ENCODE measurements at places on chromosomes 1 and 21.

- peak; percentile 35 for DNase-seq
These were observed 83.3 kb downstream of the CDC42BPA start for GRCh38 chr1:227234998-227235405.

- no peak for DNase-seq
These were observed 159.3 kb downstream of the TSEN15 start for GRCh38 chr1:184210862-184211261.

- DNase-seq = no peak
These were observed 29.0 kb downstream of the SPATA6 start for GRCh38 chr1:48442864-48443619.

GRCh38 chr21:44063151-44063912 lies 43.9 kb upstream of the PWP2 start:
- DNase-seq = no peak

DNA sequence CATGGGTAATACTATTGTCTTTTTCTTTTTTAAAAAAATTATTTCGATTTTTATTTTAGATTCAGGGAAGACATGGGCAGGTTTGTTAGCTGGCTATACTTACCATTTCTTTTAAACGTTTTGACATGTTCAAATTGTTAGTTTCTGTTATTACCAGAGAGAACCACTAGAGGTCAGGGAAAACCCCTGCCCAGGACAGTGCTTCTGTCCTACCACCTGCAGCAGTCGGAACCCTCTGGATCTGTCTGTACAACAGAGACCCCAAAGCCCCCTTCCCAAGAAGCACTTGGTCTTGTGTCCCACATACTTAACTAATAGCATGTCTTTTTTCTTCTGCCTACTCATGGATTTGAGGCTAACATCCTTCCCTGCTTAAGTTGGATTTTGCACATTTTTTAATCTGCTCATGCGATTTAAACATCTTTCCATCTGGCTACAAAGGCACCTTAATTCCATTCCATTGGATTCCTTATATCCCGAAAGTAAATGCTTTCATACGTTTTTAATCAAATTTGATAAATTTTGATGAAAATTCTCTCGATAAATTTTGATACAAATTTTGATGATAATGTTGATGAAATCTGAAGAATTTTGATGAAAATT lies 10.0 kb upstream of the C1orf115 start:
- no peak for DNase-seq

Data from right renal cortex interstitium (tissue), 3 donors.